ENCODE measurements at places on chromosomes 11 and 22.

GRCh38 chr22:27420195-27420816 lies 381.2 kb downstream of the MN1 start:
- no peak for DNase-seq

DNA sequence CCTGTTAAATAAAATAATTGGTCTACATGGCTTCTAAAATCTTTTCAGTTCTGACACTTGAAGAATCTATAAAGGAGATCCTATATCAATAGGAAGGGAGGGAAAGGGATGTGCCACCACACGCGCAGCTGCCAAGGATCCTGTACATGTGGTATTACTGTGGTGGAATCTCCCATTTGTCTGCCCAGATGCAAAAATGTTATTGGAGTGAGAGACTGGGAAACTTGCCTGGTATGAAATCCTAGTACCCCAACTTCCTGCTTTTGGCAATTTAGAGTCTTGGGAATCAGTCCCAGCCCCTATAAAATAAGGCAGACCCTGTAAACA lies 81.9 kb upstream of the PICALM start:
- no peak for DNase-seq

- DNase-seq = no peak
These were observed 205.1 kb upstream of the PITPNB start for GRCh38 chr22:28123989-28124766.

DNA sequence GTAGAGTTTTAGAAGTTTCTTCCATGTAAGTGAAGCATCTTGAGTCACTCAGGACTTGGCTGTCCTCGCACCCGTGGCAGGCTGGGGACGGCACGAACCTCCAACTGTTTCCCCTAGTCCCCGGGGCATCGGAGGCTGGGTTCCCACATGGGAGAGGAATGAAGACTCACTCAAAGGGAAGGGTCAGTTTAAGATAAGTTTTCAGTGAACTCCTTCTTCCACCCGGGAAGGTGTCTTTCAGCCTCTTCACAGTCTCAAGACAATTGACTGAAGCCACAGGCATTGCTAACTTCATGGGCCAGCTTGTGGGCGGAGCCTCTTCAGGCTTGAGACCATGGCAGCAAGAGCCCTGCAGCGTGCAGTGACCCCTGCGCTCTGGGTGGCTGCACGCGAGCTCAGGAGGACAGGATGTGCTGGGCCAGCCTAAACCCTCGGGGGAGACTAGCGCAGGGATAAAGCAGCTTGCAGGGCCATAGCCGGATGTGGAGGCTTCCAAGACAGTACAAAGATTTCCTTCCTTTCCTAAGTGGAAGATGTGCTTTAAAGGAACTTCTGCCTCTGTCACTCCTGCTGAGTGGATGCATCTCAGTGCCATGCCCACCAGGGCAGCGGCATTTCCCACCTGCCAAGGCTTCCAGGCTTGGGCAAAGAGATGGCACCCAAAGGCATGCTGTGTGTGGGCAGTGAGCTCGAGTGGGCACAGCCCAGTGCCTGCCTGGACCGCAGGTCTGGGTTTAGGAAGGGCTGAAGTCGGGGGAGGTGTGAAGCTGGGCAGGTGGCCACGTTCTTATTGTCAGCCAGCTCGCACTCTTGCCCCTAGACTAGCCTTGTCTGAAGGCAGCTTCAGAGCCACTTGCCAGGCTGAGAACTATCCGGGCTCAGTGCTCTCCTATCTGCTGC lies 32.9 kb downstream of the PPIL2 start:
- DNase-seq = no peak

DNA sequence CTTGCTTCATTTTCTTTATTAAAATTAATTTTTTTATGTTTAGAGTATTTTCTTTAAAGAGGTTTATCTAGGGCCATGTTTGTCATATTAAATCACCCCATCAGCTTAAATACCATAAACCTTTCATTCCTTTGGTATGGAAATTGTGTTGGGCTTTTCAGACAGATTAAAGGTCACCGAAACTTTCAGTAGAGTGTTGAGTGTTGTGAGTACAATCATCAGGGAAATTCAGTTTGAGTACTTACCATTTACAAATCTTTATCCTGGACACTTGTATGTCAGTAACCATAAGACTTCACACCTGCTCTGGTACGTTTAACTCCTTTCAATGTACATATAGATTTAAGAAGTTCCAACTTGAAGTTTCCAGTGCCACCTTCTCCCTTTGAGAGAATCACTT lies 12.0 kb downstream of the PRMT3 start:
- DNase-seq = no peak

DNA sequence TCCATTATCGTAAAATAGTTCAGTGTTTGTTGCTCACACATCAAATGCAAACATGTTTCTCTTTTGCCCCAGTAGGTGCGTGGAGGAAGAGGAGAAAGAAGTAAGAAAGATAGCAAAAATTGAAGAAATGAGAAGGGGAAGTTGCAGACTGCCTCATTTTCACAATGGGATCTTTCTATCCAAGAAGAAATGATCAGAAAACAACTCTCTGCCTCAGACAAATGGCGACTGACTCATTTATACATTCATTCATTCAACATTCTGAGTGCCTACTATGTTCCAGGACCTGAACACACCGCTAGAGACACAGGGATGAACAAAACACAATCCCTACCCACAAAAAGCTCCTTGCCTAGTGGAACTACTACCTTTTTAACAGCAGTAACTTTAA lies 367 bp downstream of the HPS5 start:
- DNase-seq = no peak

DNA sequence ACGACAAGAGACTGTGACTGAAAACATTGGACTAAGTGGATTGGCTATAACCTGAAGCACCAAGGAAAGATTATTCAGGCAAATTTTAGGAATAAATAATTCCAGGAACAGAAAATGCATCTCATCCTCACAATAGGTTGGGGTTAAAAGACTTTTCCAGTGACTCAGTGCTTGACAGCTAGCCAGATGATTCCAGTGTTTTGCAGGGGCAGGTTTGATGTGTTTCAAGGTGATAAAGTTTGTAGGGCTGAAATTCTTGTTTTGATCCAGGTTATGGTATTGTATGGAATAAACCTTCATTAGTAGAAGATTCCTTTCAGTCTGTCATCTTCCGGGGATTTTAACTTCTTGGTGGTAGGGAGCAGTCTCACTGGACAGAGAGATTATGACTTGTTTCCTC lies 2.3 kb downstream of the EXT2 start:
- no peak for DNase-seq

DNA sequence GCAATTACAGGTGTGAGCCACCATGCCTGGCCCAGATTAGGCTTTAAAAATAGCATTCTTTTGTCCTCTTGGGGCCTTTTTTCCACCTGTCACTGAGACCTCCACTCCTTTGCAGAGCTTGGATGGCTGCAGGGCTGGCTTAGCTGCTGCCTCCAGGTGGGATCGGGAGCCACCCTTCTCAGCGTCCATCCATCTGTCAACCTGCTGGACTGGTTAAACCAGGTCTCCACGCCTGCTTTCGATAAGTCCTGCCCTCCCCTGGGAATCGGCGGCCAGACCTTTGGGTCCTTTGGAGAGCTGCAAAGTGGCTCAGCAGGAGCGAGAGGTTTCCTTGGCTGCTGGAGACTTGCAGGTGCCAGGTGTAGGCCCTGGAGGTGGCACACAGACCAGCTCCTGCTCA lies 23.4 kb upstream of the GRAMD4 start:
- DNase-seq = no peak
